ENCODE measurements at places on chromosomes 7 and 10. TPM values are rescaled to one million over a fixed set of nuclear protein-coding genes. Genes with fewer than 3 reads are reported as not detected.
A peak's percentile ranks its signal among the peaks of the same experiment; 100 is the strongest.

The BAIAP2L1 gene
- total RNA-seq: 21.7 TPM

- no peak for DNase-seq
Measured at GRCh38 chr7:23514755-23515154, 17.0 kb downstream of the TRA2A start.

DNA sequence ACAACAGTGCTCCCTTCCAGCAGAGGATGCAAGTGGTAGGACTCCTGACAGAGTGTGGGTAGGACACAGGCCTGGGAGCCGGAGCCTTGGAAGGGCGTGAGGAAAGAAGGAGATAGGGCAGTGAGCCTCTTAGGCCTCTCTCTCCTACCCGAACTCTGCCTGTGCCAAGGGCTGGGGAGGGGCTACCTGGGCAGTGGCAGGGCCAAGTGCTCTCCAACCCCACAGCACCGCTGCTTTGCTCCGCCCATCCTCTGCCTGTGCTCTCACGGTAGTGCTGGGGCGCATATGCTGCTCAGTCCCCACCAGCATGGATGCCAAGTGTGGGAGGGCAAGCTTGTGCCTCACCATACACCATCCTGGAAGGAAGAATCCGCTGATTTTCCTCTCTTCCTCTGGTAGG, 7.5 kb downstream of the FAM131B start:
- no peak for DNase-seq

GRCh38 chr10:128543151-128543550, 416.9 kb upstream of the MKI67 start:
- no peak for DNase-seq

GRCh38 chr10:74868392-74868977, 42.1 kb downstream of the KAT6B start:
- DNase-seq: no peak

The GPR15LG gene
- not detected for total RNA-seq

The MAT1A gene
- total RNA-seq: not detected

- no peak for DNase-seq
Measured at GRCh38 chr10:22754296-22754695, 39.9 kb upstream of the PIP4K2A start.

- DNase-seq: peak; percentile 98
Measured at GRCh38 chr10:121244818-121245217, 353.4 kb downstream of the FGFR2 start.

GRCh38 chr7:122155566-122155965, 11.5 kb upstream of the AASS start:
- no peak for DNase-seq

DNA sequence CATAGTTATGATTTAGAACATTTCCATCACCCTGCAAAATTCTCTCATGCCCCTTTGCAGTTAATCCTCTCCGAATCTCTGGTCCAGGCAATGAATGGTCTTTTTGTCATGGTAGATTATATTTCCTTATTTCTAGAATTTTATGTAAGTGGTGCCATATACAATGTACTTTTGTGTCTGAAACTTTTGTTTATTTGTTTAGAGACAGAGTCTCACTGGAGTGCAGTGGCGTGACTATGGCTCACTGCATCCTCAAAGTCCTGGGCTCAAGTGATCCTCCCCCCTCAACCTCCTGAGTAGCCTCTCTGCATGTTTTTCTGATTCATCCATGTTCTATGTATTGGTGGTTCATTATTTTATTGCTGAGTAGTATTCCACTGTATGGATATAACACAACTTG, 23.2 kb upstream of the PDK4 start:
- DNase-seq: peak; percentile 72

The FAM180A gene
- total RNA-seq: not detected

Data from SJCRH30 (cell line).